ENCODE measurements at places on chromosomes 4 and X.

- no peak for DNase-seq
These were observed 20.4 kb downstream of the UVSSA start for GRCh38 chr4:1367230-1367935.

GRCh38 chrX:50000937-50001542 lies 78.6 kb downstream of the CLCN5 start:
- no peak for DNase-seq

DNA sequence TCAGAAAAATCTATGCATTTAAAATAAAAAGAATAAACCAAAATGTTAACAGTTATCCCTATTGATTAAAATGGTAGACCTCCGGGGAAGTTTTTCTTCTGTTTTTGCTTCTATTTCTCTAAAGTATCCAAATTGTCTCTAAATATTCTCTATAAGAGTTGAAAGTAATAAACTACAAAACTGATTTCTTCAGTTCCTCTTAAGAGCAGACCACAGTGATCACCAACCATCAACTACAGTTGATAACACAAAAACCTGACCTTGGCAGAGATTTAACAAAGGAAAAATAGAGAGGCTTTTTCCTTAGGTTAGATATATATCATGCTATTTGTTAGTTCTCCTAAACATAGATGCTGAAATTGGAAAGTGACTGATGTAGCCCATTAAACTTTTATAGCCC lies 27.3 kb downstream of the DDX60 start:
- DNase-seq = no peak

GRCh38 chr4:23429497-23429896 lies 460.4 kb downstream of the PPARGC1A start:
- no peak for DNase-seq

DNA sequence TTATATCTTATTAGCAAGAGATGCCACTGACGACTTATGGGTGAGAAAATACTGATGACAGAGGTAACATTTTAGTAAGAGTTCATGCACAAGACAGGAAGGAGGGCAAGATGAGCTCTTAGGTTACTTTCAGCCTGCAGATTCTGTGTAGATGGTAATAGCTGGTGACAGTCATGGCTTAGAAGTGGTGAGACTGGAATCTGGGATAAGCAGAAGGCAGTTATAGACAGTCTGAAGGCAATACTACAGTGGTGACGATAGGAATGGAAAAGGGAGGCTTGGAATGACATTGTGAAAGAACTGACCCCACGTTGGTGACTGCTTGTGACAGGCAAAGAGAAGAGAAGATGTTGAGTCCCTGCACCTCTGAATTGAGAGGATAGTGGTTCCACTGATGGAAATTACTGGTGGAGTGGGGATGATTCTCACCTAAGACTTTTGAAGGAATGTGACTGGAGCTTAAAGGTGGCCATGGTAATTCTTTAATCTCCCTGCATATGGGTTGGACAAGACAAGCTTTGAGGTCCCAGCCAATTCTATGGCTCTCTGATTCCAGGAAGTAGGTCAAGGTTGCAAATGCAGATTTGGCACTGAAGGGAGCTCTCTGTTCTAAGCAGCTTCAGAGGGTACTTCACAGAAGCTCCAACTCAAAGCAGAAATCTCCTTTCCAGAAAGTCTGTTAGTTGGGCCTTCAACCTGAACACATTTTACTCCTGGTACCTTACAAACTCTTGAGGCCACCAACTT lies 99.7 kb downstream of the RASL11B start:
- DNase-seq = no peak
